ENCODE measurements at places on chromosomes 12 and 14. TPM values are rescaled to one million over a fixed set of nuclear protein-coding genes. Genes with fewer than 3 reads are reported as not detected.

AGAP2 gene
- 2.1 TPM for total RNA-seq

SLC25A47 gene
- 0.52 TPM for total RNA-seq

HPD gene
- not detected for total RNA-seq

PPP1R1A gene
- 6.8 TPM for total RNA-seq

TIMM9 gene
- 42.3 TPM for total RNA-seq

SETD1B gene
- total RNA-seq = 2.1 TPM

RNF212B gene
- total RNA-seq = not detected

SDR39U1 gene
- 12.0 TPM for total RNA-seq

RGS6 gene
- total RNA-seq = 5.2 TPM

KLRG1 gene
- total RNA-seq = 3.7 TPM

DNAH10 gene
- under 0.01 TPM for total RNA-seq

AVPR1A gene
- total RNA-seq = 14.1 TPM

METTL25 gene
- 71.5 TPM for total RNA-seq

All from skeletal muscle tissue (tissue), 5 donors.